Stimulated activated CD4-positive, alpha-beta T cell treated with anti-CD3 and anti-CD28 coated beads, Interleukin-1b, Interleukin-23, amount 100 ng/mL, for 48 hours (primary cell): ENCODE measurements at places on chromosomes 12 and 14.

GRCh38 chr12:93448796-93449195 lies 7.0 kb upstream of the UBE2N start:
- DNase-seq = no peak

DNA sequence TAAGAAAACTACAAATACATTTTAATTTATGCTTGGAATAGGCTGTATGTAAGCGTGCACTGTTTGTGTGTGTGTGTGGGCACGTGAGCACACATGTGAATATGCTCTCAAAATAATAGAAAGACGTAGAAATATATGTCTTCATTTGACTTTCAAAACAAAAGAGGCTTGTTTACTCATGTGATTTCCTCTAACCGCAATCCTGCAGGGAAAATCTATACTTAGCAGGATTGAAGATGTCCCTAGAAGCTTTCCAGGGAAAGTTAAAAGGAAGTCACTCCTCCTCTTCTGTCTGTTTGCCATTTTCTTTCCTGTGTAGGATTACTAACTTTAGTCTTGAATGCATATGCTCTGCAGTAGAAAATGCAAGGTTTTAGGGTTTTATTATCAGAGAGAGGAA lies 404.7 kb downstream of the MDGA2 start:
- DNase-seq = no peak

DNA sequence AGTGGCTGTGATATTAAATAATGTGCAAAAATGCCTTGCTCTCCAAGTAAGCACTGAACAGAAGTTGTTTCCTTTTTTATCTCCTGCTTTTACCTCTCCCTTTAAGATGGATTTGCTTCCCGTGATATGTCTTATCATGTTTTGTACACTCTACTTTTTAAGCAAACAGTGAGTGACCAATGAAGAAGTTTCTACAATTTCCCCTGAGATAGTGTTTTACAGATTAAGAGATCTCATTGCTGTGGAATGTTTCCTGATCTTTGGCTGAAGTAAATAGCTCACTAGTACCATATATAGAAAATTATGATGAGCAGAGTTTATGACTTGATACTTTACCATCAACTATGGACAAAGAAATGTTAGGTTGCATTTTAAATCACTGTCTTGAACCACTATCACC lies 184.8 kb upstream of the PDE3A start:
- no peak for DNase-seq

DNA sequence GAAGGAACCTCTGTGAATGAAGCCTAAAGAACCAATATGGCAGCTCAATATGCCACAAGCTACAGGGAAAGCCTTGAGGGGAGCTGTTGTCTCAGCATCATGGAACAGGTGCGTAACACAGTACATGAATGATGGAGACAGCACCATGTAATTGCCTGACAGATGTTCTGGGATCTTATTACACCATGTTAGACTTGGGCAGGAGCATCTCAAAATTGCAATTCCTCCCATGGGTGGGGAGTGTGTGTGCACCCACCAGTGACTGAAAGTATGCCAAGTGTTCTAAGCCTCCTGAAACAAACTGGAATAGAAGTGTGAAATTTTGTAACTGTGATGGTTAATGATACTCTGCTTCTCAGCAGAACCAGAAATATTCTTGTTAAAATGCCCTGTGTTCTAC lies 151.0 kb upstream of the SRRM4 start:
- no peak for DNase-seq

GRCh38 chr14:78535041-78535440 lies 364.9 kb downstream of the NRXN3 start:
- no peak for DNase-seq

DNA sequence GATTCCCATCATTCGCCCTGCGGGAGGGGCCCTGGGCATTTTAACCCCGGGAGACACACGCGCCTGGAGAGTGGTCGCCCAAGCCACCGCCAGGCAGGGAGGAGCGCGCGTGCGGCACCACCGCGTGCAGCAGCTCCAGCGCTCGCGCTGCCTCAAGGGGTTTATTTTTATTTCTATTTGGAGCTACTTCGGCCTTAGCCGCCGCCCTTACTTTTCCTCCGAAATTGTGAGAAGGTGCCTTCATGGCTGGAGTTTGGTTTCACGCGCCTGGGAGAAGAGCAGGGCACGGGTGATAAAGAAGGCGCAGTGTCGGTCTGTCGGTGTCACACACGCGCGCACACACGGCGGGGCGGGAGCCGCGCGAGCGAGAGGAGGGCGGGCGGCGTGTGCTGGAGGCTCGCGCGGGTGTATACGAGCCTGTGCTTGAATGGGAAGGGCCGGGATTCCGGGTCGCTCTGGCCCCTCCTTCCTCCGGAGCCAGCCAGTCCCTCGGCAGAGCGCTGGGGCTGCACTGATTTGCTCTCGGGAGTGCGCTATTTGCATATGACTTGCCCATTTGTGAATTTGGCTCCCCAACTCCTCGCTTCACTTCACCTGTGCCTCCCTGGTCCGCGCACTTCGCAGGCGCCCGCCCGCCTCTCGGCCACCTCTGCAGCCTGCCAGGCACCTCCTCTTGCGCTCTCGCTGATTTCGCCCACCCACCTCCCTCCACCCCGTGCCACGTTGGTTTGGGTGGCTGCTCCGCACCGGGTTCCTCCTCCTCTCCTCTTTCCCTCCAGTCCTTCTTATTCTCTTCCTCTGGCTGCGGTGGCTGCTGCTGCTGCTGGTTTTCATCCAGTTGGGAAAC lies 932.3 kb downstream of the DIO2 start:
- DNase-seq = no peak

GRCh38 chr14:24310646-24311604 lies at the start of gene LTB4R:
LTB4R (plus strand) TSS chr14:24311502; CDS start chr14:24315652, 4,150 bp downstream.
- peak; percentile 59 for DNase-seq

- DNase-seq = no peak
Observed at GRCh38 chr14:68174446-68174845, 354.9 kb downstream of the RAD51B start.

- no peak for DNase-seq
Observed at GRCh38 chr12:121651320-121651719, 18.1 kb downstream of the MORN3 start.

DNA sequence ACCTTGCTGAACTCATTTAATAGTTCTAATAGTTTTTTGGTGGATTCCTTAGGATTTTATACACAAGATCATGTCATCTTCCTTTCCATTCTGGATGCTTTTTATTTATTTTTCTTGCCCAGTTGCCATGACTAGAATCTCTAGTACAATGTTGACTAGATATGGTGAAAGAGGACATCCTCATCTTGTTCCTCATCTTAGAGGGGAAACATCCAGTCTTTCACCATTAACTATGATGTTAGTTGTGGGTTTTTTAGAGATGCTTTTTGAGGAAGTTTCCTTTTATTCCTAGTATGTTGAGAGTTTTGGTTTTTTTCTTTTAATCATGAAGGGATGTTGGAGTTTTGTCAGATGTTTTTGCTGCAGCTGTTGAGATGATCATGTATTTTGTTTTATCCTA lies 8.7 kb downstream of the ANKRD13A start:
- no peak for DNase-seq

GRCh38 chr14:30499358-30499757 lies 59.6 kb upstream of the G2E3 start:
- DNase-seq = no peak

DNA sequence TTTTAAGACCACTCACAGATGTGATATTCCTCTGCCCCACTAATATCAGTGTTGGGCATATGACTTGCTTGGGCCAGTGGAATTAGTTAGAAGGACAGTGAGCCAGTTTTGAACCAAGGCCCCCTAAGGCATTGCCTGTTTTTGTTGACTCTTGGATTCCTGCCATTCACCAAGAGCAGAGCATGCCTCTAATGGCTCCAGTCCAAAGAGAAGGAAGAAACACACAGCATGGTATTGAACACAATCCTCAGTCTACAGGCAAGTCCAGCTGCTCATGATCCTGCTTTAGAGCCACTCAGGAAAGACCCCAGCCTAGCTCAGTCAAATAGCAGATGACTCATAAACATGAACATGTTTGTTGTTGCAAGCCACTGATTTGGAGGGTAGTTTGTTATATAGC lies 1201.5 kb downstream of the BCL11B start:
- DNase-seq = no peak

GRCh38 chr12:4178424-4179170 lies 95.0 kb upstream of the CCND2 start:
- DNase-seq = peak; percentile 41

DNA sequence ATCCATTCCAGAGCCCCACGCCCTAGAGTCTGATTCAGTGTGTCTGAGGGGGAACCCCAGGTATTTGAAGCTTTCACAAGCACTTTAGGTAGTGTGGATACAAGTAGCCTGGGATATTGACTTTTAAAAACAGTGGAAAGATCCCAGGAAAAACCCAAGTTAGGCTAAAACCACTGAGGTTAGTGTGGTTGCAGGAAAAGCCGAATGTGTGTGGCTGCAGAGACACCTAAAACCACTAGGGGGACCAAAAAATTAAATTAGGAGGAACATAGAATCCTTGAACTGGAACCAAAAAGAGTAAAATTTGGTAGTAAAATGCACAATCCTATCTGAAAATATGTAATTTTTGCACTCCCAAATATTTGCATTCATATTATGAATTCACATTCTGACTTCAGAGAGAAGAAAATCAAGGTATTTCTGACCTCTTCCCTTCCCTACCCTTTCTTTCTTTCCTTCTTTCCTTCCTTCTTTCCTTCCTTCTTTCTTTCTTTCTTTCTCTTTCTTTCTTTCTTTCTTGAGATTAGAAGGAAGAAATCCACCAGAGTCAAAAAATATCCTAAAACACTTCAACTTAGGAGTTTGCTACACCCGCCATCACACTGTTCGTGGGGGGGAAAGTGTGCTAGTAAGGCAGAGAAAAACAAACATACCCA lies 37.8 kb downstream of the SLCO1A2 start:
- no peak for DNase-seq

- no peak for DNase-seq
Observed at GRCh38 chr12:120571299-120571698, 9.9 kb downstream of the POP5 start.

DNA sequence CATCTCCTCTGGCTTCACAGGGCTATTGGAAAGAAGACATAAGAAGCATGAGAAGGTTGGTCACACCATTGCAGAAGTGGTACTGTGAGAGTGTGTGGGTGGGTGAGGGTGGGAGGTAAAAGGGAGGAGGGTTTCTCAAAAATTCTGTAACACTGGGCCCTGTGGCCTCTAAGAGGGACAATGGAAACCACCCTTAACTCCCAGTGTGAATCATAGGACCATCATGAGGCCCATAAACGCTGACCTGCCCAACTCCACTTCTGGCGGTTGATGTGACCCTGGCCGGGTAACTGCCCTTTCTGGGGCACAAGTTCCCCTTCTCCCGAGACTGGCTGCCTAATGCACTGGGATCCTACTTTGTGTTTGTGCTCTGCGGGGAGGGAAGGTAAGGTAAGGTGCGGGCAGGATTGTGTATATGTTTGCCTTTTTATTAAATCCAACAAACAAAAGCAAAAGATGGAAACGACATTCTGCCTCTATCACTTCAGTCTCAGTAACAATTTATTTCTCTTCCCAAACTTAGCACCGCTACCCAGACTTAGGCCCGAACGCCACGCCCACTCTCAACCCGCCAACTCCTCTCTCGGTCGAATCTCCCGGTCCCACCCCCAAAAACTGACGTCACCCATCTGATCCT lies 551 bp downstream of the METTL1 start:
- DNase-seq = peak; percentile 91

DNA sequence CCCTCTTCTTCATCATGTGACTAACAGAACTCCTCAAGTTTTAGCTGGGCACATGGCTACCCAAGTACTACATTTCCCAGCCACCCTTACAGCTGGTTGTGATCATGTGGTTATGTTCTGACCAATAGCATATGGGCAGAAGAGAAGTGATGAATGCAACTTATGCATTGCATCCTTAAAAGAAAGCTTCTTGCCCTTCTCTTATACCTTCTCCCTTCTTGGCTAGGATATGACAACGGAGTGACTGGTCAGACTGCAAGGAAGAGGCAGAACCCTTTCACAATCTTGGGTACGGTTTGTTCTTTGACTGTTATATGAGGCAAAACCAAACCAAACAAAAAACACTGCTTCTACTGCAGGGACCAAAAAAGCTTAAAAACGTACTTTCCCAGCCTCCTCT lies 66.5 kb upstream of the MAX start:
- DNase-seq = no peak

DNA sequence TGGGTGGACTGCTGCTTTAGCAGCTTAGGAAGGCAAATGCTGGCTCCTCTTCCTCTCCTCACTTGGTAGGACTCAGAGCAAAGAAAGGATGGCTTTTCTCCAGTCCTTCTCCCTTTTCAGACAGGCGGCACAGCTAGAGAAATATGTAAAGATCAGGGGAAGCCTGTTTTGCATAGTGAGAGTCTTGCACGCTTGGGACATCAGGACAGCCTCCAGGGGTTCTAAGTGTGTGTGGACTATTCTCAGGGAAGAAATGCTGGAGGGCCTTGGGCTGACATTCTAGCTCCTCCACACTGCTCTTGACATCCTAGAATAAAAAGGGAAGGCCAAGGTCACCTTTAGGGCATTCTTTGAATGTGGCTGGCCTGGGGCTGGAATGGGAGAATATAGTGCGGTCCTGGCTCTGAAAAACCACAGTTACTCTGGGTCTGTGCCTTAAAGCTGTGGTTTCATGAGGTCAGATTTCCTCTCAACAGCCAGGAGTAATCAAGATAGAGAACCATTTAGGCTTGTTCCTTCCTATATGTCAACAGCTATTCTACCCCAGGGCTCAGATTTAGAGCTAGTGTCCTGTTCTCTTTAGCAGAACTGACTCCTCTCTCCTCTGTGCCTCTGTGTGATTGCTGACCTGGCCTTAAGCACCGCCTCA lies 24.3 kb downstream of the CMA1 start:
- DNase-seq = no peak

GRCh38 chr14:35991356-35991755 lies 165.2 kb downstream of the BRMS1L start:
- DNase-seq = no peak

GRCh38 chr14:52835122-52835903 lies 43.9 kb upstream of the GNPNAT1 start:
- no peak for DNase-seq

DNA sequence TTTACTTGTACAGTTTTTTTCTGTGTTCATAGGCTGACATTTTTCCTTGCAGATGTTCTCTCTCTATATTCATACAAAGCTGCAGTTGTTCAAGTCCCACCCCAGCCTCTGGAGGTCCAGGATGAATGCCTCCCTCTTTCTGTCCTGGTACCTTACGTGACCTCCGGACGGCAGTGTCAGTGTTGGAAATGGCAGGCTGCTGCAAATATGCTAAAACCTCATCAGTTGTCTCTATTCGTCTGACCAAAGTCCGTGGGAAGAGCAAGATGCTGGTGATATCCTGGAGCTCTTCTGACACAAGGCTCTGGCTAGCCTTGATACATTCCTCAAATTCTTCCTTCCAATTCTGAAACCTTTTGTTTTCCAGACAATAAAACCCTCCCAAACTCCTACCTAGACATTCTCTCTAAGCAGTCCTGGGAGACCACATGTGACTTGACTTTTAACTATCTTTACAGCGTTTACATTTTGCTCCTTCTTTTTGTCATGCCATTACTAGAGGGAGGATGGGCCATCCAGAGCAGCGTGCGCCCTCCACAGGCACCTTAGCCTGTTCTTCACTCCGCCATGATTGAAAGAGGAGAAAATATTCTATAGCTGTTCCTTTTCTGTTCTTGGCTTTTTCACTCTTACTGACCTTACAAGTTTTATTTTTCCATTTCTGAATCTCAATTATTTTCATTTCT lies 143.6 kb downstream of the RGS6 start:
- no peak for DNase-seq
